Smooth muscle cell of bladder (primary cell): ENCODE measurements at places on chromosomes 2 and 18. TPM values are rescaled to one million over a fixed set of nuclear protein-coding genes. Genes with fewer than 3 reads are reported as not detected.

The DOCK10 gene
- 7.8 and 11.9 TPM in 2 replicates for total RNA-seq

The GREB1L gene
- total RNA-seq, result 0.09 TPM in 1 of 2 replicates, not detected in the other

The INHBB gene
- total RNA-seq, result under 0.01 and 0.09 TPM in 2 replicates

The EGR4 gene
- total RNA-seq, result not detected in 2 replicates
